ENCODE measurements at places on chromosomes 2 and 18.

- no peak for DNase-seq
Measured at GRCh38 chr2:150644298-150645067, 157.0 kb upstream of the RND3 start.

DNA sequence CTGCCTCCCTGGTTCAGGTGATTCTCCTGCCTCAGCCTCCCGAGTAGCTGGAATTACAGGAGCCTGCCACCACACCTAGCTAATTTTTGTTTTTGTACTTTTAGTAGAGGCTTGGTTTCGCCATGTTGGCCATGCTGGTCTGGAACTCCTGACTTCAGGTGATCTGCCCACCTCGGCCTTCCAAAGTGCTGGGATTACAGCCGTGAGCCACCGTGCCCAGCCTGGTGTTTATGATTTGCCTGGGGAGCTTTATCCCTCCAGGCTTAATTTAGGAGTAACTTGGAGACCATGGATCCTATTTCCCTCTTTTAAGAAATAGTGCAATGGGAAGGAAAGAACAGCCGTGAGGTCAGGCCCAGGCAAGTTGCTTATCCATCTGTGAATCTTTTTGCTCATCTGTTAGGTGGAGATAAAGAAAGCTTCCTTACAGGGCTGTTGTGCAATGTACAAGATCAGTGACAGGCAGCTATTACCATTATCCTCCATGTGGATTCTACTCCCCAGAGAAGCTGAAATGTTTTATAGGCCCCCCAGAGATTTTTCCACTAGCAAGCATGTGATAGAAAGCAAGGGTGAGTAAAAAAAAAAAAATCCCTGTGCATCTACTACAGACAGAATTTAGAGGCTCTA, 104.9 kb upstream of the MGAT5 start:
- no peak for DNase-seq

GRCh38 chr18:26667046-26667445, 118.7 kb upstream of the KCTD1 start:
- DNase-seq = no peak

DNA sequence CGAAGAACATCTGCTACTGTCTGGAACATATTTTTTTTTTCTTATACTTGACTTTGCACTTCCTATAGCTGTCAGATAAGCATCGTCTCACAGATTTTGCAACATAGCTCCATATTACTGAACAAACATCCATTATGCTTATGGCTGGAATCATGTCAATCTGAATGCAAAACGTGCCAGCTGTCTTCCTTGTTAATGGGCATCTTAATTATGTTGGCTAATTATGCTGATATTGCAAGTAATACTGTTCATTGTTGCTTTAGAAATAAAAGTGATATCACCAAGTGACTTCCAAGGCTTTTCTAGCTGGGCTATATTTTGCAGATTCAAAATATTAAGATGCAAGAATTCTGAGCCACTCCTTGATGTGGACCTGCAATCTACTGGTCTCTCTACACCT, 176.8 kb downstream of the ARL4C start:
- DNase-seq = no peak

DNA sequence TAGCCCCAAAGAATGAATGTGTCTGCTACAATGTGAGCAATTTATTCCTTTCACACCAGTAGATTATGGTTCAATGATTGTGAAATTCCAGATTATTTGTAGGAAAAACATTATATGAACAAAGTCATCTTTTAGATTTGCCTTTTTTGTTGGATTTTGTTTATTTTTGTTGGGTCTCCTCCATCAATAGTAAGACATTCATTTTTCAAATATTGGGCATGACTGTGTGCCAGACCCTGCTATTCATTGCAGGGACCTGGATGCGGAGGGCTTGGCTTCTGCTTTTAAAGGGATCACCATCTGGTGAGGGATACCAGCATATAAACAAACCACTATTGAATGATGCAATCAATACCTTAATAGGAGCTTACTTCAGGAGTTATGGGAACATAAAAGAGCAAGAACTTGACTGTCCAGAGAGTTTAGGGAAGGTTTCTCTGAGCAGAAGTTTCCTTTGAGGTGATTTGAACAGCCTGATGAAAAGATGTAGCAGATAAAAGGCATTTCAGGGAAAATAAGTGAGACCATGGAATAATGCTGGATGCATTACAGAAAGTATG, 486.7 kb downstream of the EPHA4 start:
- no peak for DNase-seq

- no peak for DNase-seq
Measured at GRCh38 chr2:240989451-240990265, 8.8 kb upstream of the SNED1 start.

DNA sequence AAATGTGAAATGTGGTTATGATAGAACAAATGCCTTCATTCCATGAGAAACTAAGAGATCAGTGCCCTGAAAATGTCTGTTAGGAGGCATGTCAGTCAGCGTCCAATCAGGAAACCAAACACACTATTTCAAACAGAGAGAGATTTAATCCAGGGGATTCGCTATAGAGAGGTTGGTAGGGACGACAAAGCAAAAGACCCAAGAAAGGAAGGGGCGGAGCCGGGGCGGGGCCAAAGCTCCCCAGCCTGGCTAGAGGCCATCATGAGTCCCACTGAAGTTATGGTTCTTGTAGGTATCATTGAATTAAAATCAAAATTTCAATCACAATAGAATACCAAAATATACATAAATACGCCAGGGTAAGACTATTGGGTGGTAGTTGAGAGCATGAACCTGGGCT, 32.9 kb upstream of the RNF149 start:
- DNase-seq = peak; percentile 68

- peak; percentile 19 for DNase-seq
Measured at GRCh38 chr2:20291106-20291564, 59.5 kb downstream of the PUM2 start.
